NCI-H748 treated with DMSO at 0.1 percent for 48 hours (cell line): ENCODE measurements at places on chromosomes 1 and 21.

- no peak for DNase-seq
Measured at GRCh38 chr1:46675549-46676314, 4.1 kb downstream of the TEX38 start.

GRCh38 chr1:244837597-244838258, 2.3 kb downstream of the COX20 start:
- DNase-seq = no peak

- DNase-seq = peak; percentile 44
Measured at GRCh38 chr1:87292684-87293493, 35.8 kb upstream of the LMO4 start.

- no peak for DNase-seq
Measured at GRCh38 chr1:214419650-214420049, 131.8 kb downstream of the PTPN14 start.

GRCh38 chr1:215377746-215378145, 189.4 kb upstream of the KCTD3 start:
- DNase-seq = no peak

GRCh38 chr1:198176179-198176578, 19.4 kb downstream of the NEK7 start:
- no peak for DNase-seq

- peak; percentile 5 for DNase-seq
Measured at GRCh38 chr1:95742591-95743089, 508.6 kb downstream of the RWDD3 start.

- no peak for DNase-seq
Measured at GRCh38 chr1:85490270-85490985, 25.5 kb upstream of the DDAH1 start.

DNA sequence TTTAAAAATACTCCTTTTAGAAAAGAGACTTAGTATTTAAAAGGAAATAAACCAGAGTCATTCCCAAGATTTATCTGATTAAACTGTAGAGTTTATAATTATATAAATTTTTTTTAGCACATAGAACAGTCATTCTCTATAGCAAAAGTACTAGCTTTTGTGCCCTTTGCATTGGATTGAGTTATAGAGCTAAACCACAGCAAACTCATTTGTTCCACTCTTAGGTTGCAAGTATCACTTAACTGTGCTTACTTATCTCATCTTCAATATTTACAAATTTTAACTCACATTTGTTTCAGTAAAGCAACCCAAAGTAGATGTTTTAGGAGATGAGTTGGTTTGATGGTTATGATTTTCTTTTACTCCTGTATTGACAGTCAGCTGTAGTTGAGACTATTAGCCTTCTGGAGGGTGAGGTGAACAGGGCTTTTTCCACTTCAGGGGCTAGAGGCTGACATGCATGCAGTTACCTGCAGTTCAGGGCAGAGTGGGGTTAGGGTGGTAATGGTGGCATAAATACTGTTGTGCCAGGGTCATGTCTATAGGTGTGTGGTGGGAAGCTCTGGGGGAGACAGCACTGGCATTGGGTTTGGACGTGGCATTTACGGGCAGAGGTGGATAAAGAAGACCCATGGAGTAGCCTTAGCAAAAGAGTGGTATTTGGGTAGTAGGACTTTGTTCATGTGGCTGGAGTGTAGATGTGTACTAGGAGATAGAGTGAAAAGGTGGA, 42.1 kb downstream of the DYRK1A start:
- no peak for DNase-seq

DNA sequence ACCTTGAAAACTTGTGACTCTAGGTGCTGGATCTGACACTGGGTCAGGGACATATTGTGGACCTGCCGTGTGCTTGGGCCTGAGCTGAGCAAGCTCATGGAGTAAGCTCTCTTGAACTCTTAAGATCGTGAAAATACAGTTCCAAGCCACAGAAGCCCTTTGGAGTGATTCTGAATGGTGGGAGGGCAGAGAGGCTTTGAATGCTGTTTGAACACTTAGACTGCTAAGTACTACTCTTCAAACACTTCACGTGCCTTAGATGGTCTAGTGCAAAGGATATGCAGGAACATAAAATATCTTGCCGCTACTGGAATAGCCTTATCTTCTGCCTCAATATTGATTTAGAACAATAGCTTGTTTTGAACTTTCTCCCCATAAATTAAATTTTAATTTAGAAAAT, 21.6 kb downstream of the ROR1 start:
- DNase-seq = no peak

- DNase-seq = no peak
Measured at GRCh38 chr1:33462405-33463164, 9.9 kb upstream of the ZSCAN20 start.

DNA sequence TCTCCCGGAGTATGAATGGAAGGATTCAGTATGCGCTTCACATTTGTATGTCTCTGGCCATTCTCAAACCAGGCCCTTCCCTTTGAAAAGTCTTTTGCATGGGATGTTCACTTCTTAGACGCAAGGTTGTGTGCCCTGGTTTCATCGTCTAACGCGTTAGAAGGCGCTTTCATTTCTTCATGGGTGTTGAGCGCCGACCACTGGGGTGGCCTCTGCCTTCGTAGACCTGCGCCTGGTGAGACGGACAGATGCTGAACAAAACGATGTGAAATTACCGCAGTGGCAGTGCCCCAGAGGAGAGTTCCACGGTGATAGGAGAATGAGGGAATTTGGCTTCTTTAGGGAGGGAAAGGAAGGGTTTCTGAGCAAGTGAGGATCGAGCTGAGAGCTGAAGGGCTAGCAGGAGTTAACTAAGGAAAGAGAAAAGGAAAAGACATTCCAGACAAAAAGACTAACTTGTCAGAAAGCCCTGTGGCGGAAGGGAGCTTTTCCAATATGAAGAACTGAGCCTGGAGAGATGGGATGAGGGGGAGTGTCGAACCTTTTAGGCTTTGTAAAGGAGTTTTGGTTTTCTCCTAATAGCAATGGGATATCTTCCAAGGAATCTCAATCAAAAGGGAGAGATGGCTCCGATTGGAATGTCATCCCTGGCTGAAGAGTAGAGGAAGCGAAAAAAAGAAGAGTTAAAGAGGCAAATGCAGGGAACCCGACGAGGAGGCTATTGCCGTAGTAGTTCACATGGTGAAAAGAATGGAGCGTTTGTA, 951 bp downstream of the GGPS1 start:
- DNase-seq = no peak

DNA sequence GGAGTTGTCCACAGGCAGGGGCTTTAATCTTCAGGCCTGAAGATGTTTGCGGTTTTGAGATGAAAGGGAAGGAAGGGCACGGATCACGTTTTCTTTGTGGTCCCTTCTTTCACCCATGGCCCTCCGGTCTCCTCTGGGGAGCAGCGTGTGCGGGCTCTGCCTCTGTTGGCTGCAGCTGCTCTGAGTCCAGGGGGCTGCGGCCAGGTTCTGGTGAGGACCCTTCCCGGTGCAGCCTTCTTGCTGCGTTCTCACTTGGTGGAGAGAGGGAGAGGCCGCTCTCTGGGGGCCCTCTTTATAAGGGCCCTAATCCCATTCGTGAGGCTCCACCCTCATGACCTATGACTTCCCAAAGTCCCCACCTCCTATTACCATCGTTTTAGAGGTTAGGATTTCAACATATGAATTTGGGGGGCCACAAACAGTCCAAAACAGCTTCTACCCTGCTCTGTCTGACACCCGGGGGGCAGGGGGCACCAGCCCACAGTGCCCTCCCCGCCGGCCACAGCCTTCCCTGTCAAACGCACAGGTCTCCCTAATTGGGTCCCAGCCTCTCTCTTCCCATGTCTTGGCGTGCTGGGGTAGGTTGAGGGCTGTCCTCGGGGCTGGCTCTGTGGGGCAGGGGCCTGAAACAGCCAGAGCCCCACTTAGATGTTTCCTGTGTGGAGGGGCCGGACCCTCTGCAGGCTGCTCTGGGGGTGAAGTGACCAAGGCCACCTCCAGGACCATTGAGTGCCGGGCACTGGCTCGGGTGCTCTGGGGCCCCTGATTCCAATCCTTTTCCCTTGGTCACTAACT, 100.1 kb upstream of the C1orf174 start:
- DNase-seq = no peak

- no peak for DNase-seq
Measured at GRCh38 chr1:3954170-3955169, 54.4 kb upstream of the C1orf174 start.

DNA sequence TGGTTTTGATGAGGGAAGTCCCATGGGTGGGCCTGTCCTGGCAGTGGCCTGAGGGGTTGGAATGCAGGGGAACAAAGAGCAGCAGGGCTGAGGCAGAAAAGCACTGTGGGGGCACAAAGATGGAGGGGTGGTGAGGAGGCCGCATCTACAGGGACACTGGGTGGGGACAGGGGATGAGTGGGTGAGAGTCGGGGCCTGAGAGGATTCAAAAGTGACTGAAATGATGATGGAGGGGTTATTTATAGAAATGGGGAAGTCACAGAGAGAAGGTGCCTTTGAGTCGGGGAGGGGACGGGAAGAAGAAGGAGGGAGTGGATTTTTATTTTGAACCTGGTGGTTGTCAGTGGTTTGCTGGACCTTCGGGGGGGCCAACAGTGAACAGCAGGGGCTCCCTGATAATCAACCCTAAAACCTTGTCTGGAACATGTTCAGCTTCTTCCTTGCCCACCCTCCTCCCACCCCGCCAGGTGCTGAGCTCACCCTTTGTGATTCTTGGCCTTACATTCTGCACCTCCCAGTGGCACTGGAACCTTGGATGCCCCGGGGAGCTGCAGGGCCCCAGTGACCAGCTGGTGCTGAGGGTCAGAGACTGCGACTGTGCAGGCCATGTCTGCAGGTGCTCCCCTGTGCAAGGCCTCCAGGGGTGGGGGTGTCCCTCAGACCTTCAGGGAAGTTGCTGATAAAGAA, 42.9 kb downstream of the IER5 start:
- no peak for DNase-seq

DNA sequence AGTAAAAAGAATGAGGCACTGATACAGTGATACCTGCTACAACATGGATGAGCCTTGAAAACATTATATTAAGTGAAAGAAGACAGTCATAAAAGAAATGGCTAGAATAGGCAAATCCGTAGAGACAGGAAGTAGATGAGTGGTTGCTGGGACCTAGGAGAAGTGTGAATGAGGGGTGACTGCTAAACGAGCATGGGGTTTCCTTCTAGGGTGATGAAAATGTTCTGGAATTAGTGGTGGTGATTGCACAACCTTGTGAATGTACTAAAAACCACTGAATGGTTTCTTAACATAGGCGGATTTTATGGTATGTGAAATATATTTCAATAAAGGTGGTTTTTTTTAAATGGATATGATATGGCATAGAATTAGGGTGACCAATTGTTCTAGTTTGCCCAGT, 12.6 kb upstream of the SERINC2 start:
- no peak for DNase-seq

DNA sequence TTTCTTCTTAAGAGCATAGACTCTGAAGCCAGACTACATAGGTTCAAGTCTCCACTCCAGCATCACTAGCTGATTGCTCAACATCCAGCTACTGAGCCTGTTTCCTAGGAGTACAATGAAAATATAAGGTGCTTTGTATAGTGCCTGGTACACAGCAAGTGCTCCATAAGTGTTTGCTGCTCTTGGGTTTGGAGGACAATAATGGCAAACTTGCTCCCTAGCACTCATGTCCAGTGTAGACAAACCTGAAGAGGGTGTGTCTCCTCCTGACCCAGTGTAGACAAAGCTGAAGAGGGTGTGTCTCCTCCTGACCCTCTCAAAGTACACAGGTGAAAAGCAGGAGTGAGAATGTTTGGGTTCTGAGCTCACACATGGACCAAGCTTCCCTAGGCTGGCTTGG, 10.5 kb upstream of the ECE1 start:
- no peak for DNase-seq

DNA sequence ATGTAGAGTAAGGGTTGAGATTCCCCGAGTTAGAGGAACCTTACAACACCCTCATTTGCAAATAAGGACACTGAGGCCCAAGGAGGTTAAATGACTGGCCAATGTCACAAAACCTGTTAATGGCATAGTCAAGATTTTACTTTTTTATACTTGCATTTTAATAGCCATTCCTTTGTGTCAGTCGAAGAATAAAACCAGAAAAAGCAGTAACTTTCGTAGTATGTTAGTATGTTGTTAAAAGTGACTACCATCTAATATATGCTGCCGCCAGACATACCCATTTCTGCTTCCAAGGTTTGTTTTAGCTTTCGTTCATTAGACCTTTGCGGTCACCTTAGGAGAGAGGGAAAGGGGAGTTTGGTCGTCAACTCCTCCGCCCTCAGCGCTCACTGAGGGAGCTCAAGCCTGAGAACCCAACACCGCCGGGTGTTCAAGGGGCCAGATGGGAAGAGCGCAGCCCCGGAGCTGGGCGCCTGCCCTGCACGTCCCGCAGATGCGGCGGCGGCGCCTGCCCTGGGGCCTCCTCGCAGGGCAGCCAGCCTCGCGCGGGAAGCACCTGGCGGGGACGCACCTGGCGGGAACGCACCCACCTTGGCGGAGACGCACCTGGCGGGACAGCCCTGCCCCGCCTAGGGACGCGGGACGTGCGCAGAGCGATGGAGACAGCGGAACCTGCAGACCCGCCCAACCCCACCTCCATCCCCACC, 466 bp downstream of the VPS26C start:
- DNase-seq = peak; percentile 61

- DNase-seq = no peak
Measured at GRCh38 chr1:168553680-168554553, 10.1 kb upstream of the XCL2 start.

- DNase-seq = peak; percentile 15
Measured at GRCh38 chr1:87684713-87685205, 356.1 kb downstream of the LMO4 start.

DNA sequence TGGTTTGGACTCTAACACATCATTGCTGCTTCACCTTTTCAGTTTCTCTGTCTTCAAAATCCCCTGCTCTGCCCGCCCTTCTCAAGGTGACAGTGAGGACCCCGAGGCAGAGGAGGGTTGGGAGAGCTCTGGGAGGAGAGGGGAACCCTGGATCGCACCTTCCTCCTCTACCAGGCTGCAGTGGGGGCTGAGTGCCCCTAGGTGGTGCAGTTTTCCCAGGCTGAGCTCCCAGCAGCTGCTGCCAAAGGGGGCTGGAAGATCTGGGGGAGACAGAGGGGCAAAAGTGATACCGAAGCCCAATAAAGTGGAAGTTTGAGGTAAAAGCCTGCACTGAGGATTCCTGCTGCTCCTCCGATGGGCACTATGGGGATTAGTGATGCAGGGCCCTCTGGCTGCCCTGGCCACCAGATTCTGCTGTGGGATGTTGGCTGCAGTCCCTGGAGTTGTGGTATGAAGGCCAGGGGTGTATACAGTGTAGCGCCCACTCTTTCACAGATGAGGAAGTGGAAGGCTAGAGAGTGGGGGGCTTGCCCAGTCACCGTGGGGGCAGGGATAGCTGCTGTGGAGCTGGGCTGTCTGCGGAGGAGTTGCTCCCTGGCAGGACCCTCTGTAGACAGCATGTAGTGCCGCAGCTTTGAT, 40.7 kb upstream of the SCMH1 start:
- DNase-seq = peak; percentile 88
